ENCODE measurements at places on chromosomes 4 and X.
A peak's percentile ranks its signal among the peaks of the same experiment; 100 is the strongest.

DNA sequence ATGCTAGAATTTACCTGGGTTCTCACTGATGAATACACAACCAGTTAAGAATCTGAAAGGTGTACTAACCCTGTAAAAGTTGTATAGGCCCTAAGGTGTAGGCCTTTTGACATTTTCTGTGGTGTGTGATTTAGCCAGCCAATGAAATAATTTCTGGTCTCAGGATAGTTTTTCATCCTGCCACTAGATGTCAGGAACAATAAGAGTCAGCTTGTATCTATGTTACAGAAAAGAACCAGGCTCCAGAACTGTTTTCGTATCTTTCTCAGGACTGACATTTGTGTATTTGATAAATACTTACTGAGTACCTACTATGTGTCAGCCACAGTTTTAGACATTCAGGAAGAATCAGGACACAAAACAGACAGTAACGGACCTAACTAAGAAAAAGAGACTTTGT, 673.6 kb upstream of the TENM3 start:
- DNase-seq = peak; percentile 18

DNA sequence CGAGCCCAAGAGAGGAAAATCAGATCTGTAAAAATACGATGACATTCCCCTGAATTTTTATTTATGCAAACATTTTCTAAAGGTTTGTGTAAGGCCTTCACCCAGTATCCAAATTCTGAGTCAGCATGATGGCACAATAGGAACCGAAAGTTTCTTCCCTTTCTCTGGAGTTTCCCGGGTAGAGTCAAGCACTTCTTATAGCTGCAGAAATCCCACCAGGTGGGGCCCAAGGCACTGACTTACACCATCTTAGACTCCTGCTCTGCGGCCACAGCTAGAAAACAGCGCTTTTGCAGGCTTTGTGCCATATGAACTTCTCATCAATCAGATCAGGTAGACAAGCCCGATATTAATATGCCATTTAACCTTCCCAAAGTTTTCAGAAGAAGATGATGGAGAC, 13.4 kb downstream of the LEF1 start:
- DNase-seq = no peak

DNA sequence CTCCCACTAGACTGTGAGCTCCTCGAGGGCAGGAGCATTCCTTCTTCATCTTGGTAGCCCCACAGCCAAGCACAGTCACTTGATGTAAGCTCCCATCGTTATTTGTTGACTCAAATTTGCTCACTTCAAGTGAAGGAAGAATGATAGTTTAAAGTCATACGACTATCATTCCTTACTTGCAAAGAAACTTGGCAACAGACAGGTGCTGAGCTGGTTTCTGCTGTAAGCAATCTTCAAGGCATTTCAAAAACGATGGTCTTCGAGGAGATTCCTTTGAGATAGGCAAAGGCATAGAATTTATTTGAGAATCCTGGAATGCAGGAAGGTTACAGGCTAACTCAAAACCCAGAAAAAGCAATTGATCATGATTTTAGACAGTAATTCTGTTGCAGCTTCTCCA, 64.8 kb downstream of the QDPR start:
- DNase-seq = no peak

- DNase-seq = peak; percentile 17
Measured at GRCh38 chrX:15751155-15751819, 13.2 kb downstream of the CA5B start.

DNA sequence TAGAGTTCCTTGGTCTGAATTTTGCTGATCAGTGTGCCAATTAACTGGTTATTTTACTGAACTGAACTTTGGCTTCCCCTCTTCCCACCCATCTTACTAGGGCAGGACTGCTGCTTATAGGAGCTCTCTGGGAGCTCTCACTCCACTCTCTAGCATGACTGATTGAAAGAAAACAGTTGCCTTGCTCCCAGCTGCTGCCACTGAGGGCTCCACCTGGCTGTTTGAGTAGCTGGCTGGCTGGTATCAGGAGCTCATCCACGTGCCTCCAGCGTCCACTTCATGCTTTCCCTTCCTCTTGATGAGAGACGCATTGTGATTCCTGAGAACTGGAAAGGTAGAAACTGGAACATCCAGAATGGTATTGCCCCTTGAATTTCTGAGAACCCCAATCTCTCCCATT, 73.0 kb upstream of the KLHL13 start:
- DNase-seq = no peak

DNA sequence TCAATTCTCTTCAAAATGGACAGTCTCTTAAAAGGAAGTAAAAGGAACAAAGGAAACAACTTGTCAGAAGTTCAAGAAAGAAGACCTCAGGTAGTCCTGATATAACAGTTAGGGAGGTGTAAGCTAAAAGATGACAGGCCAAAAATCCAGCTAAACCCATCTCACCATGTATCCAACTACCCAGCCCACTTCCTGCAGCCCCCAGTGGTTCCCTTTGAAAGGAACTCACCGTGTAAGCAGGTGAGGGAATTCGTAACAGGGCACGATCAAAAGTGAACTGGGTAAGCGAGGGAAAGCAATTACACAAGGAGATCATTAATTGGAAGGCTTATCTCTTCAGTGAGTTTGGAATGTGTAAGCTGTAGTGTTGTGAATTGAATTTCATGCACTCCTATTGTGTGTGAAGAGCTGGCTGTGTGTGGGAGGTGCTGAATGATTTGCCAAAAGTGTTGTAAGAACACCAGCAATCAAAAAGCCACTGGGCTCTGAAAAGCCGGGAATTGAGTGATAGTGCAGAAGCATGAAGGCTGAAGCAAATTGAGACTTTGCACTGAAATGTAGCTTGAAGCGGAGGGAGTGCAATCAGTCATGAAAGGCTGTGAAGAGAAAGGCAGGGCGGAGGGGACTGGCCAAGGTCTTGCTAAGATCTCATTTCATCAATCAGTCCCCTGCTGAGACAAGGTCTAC, 914.2 kb upstream of the LCORL start:
- no peak for DNase-seq

GRCh38 chr4:4838051-4838935, 21.2 kb upstream of the MSX1 start:
- no peak for DNase-seq

DNA sequence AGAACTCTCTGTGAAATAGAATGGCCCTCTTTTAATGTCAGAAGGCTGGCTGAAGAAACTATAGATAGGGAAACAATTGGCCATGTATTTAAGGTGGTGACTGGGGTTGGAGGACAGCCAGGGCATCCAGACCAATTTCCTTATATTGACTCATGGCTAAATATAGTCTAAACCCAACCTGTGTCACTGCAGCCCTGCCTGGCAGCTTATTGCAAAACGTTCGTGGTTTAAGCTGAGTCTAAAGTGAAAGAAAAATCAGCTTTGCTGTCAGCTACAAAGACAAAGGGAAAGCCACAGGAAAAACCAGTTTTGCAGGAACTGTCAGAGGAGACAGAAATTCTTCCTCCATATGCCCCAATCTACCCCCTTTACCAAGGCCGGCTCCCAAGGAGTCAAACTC, 902.8 kb upstream of the NDST4 start:
- peak; percentile 21 for DNase-seq

GRCh38 chr4:112633477-112634235, 3.1 kb downstream of the ZGRF1 start:
- DNase-seq = peak; percentile 61

DNA sequence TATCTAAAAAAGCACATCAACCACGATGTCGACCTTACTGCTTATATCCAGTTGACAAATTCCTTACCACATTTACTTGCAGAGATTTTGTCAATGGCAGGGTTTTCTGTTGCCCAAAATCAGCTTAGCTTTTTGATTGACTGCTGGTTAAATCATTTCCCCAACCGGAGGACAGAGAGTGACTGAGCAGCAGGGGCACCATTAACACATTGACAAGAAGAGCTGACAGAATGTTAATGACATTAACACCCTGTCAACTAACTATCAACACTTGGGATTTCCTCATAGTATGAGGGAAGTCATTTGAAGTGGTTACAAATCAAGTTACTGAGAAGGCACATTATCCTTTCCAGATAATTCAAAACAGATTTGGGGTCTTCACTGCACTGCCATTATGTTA, 368.4 kb downstream of the RPA4 start:
- no peak for DNase-seq

GRCh38 chrX:113929004-113929403, 654.9 kb upstream of the HTR2C start:
- DNase-seq = no peak

GRCh38 chrX:580030-580429, 50.6 kb upstream of the SHOX start:
- no peak for DNase-seq

GRCh38 chrX:78747489-78747888, at the start of gene LPAR4:
LPAR4 (plus strand) TSS chrX:78747720; CDS start chrX:78754870, 7,150 bp downstream.
- DNase-seq = peak; percentile 16

GRCh38 chr4:48173056-48173991, 39.3 kb upstream of the TXK start:
- peak; percentile 86 for DNase-seq

GRCh38 chr4:129232589-129233337, 136.8 kb downstream of the C4orf33 start:
- no peak for DNase-seq

DNA sequence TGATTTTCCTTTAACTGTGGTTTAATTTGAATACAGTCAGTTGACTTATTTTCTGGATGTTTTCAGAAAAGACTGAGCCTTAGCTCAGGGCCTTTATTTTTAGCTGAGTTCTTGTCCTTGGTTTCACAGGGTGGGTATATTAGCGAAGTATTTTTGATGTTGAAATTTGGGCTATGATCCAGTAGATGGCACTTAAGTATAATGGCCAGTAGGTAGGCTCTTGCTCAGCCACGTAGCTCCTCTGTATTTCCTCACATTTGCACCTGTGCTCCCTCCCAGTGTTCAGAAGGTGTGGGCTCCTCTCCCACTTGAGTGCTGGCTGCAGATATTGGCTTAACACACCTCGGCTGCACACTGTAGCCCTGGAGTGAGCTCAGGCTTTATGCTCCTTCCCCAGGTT, 549.9 kb upstream of the AMOT start:
- no peak for DNase-seq

GRCh38 chr4:75643651-75644050, 13.3 kb upstream of the CDKL2 start:
- DNase-seq = no peak

- DNase-seq = no peak
Measured at GRCh38 chr4:84022564-84022963, 476.5 kb downstream of the NKX6-1 start.

- peak; percentile 50 for DNase-seq
Measured at GRCh38 chr4:168584321-168584771, 87.5 kb downstream of the PALLD start.

DNA sequence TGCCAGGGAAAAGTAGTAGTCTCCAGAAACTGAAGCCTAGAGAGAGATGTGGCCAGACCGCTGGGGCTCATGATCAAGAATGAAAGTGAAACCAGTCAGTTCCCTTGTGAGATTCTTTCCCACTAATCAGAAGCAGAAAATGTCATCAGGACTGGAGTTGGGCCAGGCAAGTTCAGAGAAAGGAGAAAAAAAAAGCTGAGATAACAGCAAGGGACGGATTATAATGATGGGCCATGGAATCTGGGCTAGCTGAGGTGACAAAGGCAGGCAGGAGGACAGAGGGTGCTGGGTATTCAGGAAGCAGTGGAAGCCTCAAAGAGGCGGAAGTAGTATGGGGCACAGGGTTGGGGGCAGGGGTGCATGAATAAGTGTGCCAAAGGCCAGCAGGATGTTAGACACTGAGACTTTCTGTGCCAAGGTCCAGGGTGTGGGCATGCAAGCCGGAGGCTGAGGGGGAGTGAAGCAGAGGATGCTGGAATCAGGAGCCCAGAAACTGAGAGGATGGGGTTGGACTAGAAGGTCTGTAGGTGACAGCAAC, 2.5 kb downstream of the CXorf38 start:
- peak; percentile 77 for DNase-seq

DNA sequence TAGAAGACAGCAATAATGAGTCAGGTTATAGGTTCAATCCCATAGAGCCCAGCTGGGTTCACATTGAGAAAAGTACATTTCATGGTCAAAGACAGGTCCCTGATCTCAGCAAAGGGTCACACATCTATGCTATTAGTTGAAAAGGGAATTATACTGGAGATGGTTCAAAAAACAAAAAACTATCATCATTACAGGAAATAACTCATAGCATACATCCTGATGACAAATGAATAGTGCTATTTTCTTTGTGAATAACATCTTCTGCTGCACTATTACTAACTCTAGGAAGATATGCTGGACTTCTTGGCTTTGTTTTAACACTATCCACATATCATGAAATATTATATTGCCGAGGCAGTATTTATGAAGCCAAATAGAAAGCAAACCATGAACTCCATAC, 202.5 kb upstream of the MAB21L2 start:
- DNase-seq = peak; percentile 66

DNA sequence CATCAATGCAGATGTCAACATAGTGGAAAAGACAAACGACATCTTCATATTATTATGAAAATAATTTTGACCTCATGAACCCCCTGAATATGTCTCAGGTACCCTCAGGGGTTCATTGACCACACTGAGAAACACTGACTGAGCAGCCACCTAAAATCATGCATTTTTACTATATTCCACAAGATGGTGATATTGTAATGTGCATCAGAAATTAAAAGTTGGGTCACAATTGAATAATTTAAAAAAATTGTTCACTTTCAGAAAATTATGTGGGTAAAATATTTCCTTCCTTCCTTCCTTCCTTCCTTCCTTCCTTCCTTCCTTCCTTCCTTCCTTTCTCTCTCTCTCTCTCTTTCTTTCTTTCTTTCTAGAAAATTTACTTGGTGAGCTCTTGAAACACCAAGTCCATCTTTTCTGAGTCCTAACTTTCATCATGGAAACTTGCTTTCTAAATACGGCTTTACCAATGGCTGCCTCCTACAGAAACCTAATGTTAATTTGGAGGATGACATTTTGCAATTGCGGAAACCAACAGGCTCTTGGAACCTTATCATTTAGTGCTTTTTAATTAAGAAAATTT, 103.6 kb downstream of the RTL3 start:
- no peak for DNase-seq

- DNase-seq = peak; percentile 91
Measured at GRCh38 chr4:54231768-54232688, 2.9 kb downstream of the PDGFRA start.

DNA sequence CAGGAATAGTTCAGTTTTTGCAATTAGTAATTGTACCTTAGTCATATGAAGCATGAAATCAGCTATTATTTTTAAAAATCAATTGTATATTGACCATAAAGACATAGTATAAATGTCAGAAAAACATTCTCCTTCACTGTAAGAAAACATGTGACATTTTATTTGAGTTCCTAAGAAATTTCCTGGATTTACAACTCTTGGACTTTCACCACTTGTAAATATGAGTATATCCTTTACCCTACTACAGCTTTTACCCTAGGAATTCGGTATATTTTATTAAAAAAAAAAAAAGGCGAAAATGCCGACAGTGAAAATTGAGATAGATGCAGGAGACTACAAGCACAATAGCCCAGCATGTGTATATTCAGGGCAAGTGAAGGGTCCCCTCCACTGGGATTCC, 14.9 kb downstream of the ADH1A start:
- no peak for DNase-seq

GRCh38 chrX:110698696-110699095, 96.9 kb downstream of the CHRDL1 start:
- no peak for DNase-seq

- DNase-seq = no peak
Measured at GRCh38 chr4:39808231-39808749, 110.4 kb downstream of the UBE2K start.

Measured in foreskin fibroblast (primary cell).